ENCODE measurements at places on chromosomes 7 and 10. TPM values are rescaled to one million over a fixed set of nuclear protein-coding genes. Genes with fewer than 3 reads are reported as not detected.

Gene SLC26A5
- total RNA-seq = not detected

Gene KAZALD1
- total RNA-seq = 0.27 TPM

Gene GDF2
- total RNA-seq = not detected

Gene IRF5
- 6.7 TPM for total RNA-seq

Gene THNSL1
- 2.6 TPM for total RNA-seq

Gene RGR
- total RNA-seq = not detected

Gene ANKRD30A
- not detected for total RNA-seq

Gene C10orf67
- 0.15 TPM for total RNA-seq

Gene NKX1-2
- not detected for total RNA-seq

Gene AGFG2
- total RNA-seq = 43.0 TPM

Gene DNTT
- not detected for total RNA-seq

Gene GRID2IP
- 0.07 TPM for total RNA-seq

Gene MYOZ1
- total RNA-seq = not detected

Gene NUPR2
- not detected for total RNA-seq

Gene SLC18A2
- not detected for total RNA-seq

Gene URGCP
- 23.4 TPM for total RNA-seq

Gene BTBD16
- total RNA-seq = not detected

Gene COBL
- total RNA-seq = not detected

Gene OR2A12
- total RNA-seq = not detected

Gene BRAT1
- total RNA-seq = 40.0 TPM

Gene TFEC
- total RNA-seq = 0.17 TPM

Gene LRRD1
- not detected for total RNA-seq

Gene TYW1B
- total RNA-seq = 4.6 TPM

Gene ACTR3C
- 6.1 TPM for total RNA-seq

Gene KCNIP2
- total RNA-seq = 3.5 TPM

Gene NAT16
- total RNA-seq = not detected

Gene CALHM3
- total RNA-seq = not detected

Gene PON3
- total RNA-seq = not detected

Data from activated CD4-positive, alpha-beta T cell treated with anti-CD3 and anti-CD28 coated beads, Interleukin-2, amount 10 ng/mL, durations not matched to agents 7 days and 5 days (primary cell).